ENCODE measurements at places on chromosomes 16 and 17. TPM values are rescaled to one million over a fixed set of nuclear protein-coding genes. Genes with fewer than 3 reads are reported as not detected.

DECR2 gene
- 29.1 TPM for total RNA-seq

SEBOX gene
- total RNA-seq: not detected

OGFOD1 gene
- 30.8 TPM for total RNA-seq

KIF18B gene
- 6.8 TPM for total RNA-seq

FGF11 gene
- total RNA-seq: 0.44 TPM

RAB26 gene
- total RNA-seq: 1.3 TPM

C17orf113 gene
- total RNA-seq: not detected

SDR42E2 gene
- total RNA-seq: not detected

TNRC6C gene
- 8.0 TPM for total RNA-seq

RPL27 gene
- total RNA-seq: 1,523 TPM

TMEM100 gene
- 0.12 TPM for total RNA-seq
